SK-N-MC (cell line): ENCODE measurements at places on chromosomes 2 and 18.

- no peak for DNase-seq
These were observed 4.1 kb downstream of the ABCG8 start for GRCh38 chr2:43842866-43843226.

DNA sequence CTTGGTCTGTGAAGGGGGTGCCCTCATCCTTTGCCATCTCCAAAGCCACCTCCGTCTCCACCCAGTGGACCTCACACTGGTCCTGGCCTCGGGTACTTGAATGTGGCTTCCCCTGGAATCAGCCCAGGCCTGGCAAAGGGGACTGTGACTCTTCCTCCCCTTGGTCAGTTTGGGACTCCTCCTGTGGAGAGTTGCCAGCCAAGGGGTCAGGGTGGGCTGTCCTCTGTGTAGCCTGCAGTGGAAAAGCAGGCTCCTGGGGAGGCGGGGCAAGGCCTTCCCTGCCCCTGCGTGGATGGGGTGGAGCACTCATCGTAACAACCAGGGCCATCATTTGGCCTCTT, 59.8 kb downstream of the INHBB start:
- no peak for DNase-seq

- no peak for DNase-seq
These were observed 11.3 kb upstream of the DES start for GRCh38 chr2:219406861-219407230.

GRCh38 chr2:50995610-50996009, 36.3 kb downstream of the NRXN1 start:
- no peak for DNase-seq

GRCh38 chr2:143246815-143247744, 117.9 kb downstream of the ARHGAP15 start:
- no peak for DNase-seq

DNA sequence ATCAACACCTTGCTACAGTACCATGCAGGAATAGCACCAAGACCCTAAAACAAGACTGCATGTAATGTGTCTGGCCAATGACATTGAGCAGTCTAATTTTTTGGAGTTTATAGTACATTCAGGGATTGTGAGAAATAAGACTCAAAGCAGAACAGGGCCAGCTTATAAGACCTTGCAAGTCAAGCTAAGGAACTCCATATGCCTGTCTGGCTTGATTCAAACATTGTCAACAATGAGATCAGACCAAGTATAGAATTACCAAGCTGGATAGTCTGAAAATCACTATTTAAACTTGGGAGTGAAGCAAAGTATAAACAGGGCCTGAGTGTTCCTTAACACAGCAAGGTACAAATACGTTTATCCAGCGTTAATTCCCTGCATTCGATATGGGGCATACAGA, 370.9 kb downstream of the CNTNAP5 start:
- no peak for DNase-seq

DNA sequence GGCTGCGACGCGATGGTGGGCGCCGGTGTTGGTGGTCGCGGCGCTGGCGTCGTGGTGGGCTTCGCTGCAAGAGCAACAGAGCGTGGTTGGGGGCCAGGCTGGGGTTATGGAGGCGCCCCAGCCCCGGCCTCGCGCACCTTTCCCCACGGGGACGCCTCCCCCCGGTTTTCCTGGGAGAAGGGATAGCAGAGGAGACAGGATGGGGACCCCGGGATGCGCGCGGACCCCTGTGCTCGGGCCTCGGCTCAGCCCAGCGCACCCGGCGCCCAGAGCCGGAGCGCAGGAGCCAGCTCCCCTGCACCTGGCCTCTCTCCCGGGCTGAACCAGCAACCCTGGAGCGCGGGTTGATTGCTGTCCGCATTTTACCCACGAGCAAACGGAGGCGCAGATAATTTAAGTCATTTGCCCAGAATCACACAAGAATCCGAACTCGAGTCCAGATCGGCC, 1.0 kb downstream of the CD8A start:
- no peak for DNase-seq

- DNase-seq, result no peak
These were observed 13.5 kb downstream of the STK39 start for GRCh38 chr2:168233726-168234406.

- DNase-seq, result no peak
These were observed 7.3 kb downstream of the TMX3 start for GRCh38 chr18:68707646-68708045.

DNA sequence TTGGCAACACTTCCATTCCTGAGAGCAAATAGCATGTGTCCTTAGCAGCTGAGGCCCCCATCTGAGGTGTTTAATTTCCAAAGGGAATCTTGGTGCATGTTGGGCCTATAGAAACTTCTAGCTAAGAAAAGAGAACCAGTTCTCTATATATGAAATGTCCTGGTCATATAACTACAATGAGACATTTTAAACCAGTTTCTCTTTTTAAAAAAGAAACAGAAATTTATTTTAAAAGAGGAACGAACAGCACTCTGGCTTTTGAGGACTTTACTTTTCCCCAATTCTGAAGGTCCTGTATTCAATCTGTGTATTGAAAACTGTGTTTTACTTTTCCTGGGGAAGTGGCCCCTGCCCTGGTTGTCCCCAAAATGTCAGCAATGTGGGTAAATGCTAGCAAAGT, 309.5 kb upstream of the STON1 start:
- DNase-seq, result no peak

DNA sequence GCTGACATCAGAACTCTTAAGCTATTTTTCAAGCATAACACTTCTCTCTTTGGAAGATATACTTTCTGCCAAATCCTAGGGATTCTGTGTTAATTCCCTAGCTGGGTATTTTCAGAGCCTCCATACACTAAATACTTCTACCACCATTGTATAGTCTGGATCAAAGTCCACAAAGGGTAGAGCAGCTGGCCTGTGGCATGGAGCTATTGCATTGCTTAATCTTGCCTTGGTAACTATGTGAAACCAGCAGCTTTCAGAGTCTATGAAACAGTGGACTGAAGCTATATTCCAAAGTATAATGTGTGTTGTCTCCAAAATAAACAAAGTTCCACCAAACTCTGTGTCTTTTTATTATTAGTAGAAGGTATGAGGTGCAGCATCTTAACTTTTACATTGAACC, 296.9 kb upstream of the CDH19 start:
- no peak for DNase-seq
